ENCODE measurements at places on chromosomes 1 and 21.

DNA sequence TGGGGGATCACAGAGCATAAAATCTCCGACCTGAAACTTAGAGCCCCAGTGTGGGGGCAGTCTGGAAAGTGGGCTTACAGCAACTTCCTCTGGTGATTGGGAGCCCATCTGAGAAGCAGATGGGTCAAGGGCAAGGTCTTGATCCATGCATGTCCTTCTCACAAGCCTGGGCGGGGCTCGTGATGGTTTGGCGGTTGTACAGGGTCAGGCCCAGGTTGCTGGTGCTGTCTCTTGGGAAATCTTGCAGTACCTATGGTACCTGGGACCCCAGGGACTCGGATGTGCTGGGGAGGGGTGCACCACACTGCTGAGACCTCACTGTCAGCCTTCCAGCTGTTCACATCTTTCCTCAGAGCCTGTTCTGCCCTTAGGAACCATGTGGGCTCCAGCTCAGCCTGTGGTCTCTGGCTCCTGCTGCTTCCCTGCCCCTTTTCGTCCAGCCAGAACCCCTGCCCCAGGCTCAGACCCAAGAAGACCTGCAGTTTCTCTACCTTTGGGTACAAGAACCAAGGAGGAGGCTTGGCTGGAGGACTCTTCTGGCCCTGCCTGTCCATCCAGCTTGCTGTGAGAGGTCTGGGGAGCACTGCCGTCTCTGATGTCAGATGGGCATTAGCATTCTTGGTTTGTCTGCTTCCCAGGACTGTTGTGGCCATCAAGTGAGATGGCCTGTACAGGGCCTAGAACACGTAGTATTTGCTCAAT is 24.5 kb downstream of the WNT4 start:
- DNase-seq, result no peak

GRCh38 chr1:77415579-77415978 is 133.8 kb downstream of the AK5 start:
- DNase-seq, result no peak

- peak; percentile 5 for DNase-seq
Measured at GRCh38 chr21:39915881-39916280, 48.6 kb downstream of the PCP4 start.

DNA sequence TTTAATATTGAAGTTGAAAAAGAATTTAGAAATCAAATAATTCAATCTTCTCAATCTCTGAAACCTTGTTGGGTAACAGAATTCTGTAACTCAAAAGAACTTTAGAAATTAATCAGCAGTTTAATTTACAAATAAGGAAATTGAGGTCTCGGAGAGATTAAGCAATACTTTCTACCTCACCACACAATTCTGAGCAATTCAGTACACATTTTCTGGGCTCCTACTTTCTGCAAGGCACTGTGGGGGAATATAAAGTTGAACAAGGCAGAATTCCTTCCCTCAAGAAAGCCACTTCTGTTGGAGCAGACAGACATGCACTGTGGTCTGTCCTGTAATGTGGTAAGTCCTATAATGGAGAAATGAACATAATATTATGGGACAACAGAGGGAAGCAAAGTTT is 47.7 kb downstream of the MEF2D start:
- no peak for DNase-seq

GRCh38 chr1:48830715-48831114 is 54.0 kb upstream of the BEND5 start:
- DNase-seq, result no peak

- DNase-seq, result no peak
Measured at GRCh38 chr1:217004776-217005436, 281.7 kb upstream of the ESRRG start.

- no peak for DNase-seq
Measured at GRCh38 chr1:60113028-60113427, 39.5 kb upstream of the C1orf87 start.

GRCh38 chr1:78894811-78895210 is 111.7 kb downstream of the ADGRL4 start:
- DNase-seq, result no peak

DNA sequence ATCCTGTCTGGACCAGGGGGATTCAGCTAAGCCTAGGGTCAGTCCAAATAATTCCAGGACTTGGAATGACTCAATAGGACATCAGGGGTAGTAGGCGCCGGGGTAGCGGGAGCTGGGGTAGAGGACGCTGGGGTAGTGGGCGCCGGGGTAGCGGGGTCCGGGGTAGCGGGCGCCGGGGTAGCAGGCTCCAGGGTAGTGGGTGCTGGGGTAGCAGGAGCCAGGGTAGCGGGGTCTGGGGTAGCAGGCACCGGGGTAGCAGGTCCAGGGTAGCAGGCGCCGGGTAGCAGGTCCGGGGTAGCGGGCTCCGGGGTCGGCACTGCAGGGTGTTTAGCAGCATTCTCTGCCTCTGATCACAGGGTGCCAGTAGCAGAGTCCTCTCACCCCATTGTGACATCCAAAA is 248.9 kb downstream of the KCNJ6 start:
- no peak for DNase-seq

GRCh38 chr1:29532285-29532684 is 296.0 kb downstream of the PTPRU start:
- DNase-seq, result no peak

DNA sequence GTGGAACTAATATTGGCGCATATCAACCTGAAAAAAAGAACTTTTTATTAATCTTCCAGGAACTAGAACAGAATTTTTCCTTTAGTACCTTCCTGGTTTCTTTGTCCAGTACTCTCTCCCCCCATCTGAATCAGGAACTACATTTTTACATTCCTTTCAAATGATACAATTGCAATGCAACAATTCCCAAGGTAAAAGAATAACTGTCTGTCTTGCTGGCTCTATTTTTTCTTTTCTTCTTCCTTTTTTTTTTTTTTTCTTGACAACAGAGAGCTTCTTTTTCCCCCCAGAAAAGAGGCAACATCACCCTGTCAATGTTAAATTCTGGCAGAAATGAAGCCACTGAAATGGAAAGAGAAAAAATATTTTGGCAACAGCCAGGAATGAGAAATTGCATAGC is 4.5 kb upstream of the CD101 start:
- peak; percentile 22 for DNase-seq

GRCh38 chr1:10829965-10830515 is 33.6 kb upstream of the CASZ1 start:
- DNase-seq, result no peak

DNA sequence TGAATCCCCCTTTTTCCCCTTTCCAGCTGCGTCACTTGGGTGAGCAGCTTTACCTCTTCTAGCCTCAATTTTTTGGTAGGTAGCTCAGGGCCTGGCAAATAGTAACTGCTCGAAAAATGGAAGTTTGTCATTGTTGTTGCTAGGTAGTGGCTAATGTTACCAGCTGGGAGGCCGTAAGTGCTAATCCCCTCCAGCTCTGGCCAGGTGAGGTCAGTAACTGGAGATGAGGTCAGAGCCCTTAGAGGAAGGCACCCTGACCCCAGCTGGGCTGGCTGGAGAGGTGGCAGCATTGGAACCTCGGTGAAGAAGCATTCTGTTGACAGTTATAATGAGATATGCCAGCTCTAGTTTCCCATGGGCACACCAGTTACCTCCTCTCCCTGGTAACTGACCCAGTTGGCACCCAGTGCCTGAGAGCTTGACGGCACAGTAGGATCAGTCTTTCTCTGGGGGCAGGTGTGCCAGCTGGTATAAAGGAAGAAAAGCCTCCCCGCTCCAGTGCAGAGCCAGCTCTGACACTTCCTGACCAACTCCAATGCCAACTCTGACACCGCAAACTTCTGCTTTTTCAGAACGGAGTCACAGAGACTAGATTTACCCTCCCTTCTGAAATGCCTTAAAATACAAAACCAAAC is 35.0 kb upstream of the SLC2A1 start:
- DNase-seq, result no peak

GRCh38 chr1:160351629-160352028 is 8.4 kb downstream of the NCSTN start:
- DNase-seq, result no peak

DNA sequence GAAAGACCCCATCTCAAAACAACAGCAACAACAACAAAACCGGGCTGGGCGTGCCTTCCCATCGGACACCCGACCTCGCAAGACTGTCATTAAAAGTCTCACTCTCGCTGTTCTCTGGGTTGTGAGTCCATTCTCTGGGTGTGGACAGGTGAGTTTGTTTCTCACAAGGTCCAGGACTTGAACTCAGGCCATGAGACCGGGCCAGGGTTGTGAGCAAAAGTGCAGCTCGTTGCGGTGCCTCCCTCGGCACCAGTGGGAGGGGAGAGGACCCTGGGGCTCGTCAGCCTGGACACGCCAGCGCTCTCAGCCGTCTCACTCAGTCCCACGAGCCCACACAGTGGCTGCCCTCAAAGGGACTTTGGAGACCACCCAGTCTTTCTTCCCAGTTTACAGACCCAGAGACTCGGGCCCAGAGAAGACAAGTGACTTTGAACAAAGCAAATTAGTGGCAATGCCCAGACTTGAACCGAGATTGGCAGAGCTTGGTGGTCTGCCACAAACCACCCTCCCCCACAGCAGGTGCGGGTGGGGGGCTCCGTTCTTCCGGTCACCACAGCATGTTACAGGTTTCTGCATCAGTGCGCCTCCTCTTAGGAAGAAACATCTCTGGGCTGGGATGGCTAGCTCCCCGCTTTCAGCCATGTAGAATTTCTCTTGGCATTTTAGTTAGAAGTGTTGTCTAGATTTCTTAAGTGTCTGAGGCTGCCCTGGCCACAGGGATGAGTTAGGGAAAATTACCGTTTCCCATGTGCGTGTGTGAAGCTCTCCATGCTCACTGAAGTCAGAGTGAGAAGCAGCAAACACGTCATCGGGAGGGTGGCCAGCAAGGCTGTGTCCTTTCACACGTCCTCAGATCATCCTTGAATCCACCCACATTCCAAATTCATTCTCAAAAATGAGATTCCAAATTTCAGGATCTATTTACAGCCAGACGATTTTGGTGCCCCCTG is 28.3 kb downstream of the LRRC3 start:
- no peak for DNase-seq

DNA sequence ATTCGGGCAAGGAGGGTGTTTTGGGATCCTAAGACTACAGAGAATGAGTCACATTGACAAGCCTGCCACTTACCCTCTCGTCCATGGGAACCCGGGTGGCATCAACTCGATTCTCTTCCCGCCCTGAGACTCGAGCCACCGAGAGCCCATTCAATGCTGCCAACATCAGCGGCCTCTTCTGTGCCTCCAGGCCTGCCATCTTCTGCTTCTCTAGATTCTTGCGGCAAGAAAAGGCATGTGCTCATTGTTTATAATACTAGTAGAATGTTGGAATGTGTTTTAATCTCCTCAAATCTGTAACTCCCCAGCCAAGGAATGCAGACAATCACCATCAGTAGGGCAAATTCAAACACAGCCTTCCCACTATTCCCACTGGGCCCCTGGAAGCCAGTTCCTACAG is 96.9 kb downstream of the SMYD2 start:
- DNase-seq, result peak; percentile 81

GRCh38 chr21:36127977-36128376 is 6.9 kb upstream of the CBR3 start:
- no peak for DNase-seq

DNA sequence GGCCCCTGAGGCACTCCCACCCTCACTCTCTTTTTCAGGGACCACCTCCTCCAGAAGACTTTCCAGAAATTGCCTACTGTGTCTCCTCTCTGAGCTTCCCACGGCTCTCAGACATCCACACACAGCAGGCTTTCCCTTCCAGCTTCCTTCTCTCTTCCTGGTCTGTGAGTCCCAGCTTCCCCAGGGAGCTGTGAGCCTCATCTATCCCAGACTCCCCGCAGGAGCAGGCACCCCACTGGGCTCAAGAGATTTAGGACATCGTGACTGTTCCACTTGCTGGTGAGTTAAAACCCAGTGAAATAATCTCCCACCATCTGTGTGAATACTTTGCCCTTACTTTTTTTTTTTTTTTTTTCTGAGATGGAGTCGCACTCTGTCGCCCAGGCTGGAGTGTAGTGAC is 22.0 kb upstream of the PRELP start:
- no peak for DNase-seq

- DNase-seq, result no peak
Measured at GRCh38 chr1:23325393-23325792, 18.7 kb downstream of the HNRNPR start.

DNA sequence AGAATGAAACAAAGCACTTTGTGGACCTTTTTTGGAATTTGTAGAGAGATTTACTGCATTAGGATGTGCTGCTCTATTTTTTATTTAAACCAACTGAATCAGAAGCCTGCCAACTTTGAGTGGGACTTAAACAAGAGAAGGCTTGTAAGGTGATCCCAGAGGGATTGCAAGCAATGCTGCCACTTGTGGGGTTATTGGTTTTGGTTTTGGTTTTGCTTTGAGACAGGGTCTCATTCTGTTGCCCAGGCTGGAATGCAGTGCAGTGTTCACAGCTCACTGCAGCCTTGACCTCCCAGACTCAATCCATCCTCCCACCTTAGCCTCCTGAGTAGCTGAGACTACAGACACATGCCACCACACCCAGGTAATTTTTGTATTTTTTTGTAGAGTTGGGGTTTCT is 32.2 kb upstream of the GNG5 start:
- DNase-seq, result no peak

GRCh38 chr1:26545969-26546323 is 16.4 kb downstream of the RPS6KA1 start:
- DNase-seq, result no peak

- no peak for DNase-seq
Measured at GRCh38 chr1:117670976-117671780, 65.3 kb downstream of the TENT5C start.

DNA sequence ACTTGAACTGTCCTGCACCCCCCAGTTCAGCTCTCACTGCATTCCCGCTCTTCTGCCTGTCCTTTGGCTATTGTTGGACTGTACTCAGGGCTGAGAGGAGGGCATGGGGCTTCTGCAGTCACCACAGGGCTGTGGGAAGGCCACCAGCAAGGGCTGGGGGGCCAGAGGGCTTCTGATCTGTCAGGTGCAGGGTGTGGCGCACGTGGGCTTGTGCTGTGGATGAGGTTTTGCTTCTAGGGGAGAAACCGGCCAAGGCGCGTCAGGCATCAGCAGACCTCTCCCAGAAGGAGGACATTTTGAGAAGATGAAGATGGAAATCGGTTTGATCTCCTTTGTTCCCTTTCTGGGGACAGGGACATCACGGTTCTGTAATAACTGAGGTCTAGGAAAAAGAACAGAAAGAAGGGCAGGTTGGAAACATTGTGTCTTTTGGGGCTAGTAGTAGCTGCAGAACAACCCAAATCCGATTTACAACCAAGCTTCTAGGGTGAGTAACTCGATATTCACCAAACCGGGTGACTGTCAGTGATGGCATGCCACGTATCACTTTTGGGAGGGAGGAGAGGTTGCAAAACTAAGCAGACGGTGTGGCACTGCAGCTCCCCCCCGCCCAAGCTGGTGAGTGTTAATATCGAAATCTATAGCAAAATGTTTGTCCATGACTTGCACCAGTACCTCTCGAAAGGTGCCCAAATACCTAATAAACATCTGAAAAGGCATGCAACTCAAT is 40.9 kb downstream of the AGPAT3 start:
- DNase-seq, result no peak

- peak; percentile 93 for DNase-seq
Measured at GRCh38 chr1:244599937-244600350, 53.0 kb upstream of the DESI2 start.

DNA sequence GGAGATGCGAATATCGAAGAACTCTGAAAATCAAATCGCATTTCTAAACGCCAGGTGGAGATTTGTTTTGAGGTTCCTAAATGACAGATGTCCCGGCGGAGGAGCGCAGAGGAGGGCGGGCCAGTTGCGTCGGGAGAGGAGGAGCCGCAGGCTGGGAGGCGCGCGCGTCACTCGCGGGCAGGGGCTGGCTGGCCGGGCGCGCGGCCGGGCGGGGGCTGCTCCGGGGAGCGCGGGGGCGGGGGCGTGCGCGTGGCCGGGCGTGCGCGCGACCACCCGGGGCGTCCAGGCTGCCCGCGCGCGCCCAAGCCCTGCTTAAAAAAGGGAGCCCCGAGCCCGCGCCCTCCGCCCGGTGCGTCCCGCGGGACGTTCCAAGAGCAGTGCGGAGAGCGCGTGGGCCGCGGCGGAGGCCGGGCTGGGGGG is 47.3 kb downstream of the H3-3A start:
- DNase-seq, result peak; percentile 92

GRCh38 chr1:22330760-22331119 is 120.9 kb upstream of the ZBTB40 start:
- DNase-seq, result no peak

Data from adipocyte (in vitro differentiated cells).